CD4-positive, alpha-beta memory T cell (primary cell): ENCODE measurements at places on chromosomes 4 and X. TPM values are rescaled to one million over a fixed set of nuclear protein-coding genes. Genes with fewer than 3 reads are reported as not detected.
A peak's percentile ranks its signal among the peaks of the same experiment; 100 is the strongest.

ENPP6 gene
- total RNA-seq: not detected

GRCh38 chr4:78156520-78156919, 99.4 kb downstream of the FRAS1 start:
- H3K4me1 ChIP-seq: no peaks in the 10 kb centered on the region
- no peak overlapping the region for H3K4me3 ChIP-seq
- H3K27ac ChIP-seq: no peak overlapping the region
- DNase-seq: no peak
- H3K27me3 ChIP-seq: no peaks in the 10 kb centered on the region

GRCh38 chrX:7159149-7159861, 11.4 kb upstream of the PUDP start:
- H3K36me3 ChIP-seq: no peaks in the 10 kb centered on the region
- no peak overlapping the region for H3K27ac ChIP-seq
- H3K4me1 ChIP-seq: no peaks in the 10 kb centered on the region
- DNase-seq: no peak
- H3K27me3 ChIP-seq: no peaks in the 10 kb centered on the region

GRCh38 chr4:117691572-117692351, 342.5 kb upstream of the NDST3 start:
- no peaks in the 10 kb centered on the region for H3K36me3 ChIP-seq
- H3K27ac ChIP-seq: no peak overlapping the region
- no peaks in the 10 kb centered on the region for H3K4me1 ChIP-seq
- no peaks in the 10 kb centered on the region for H3K27me3 ChIP-seq
- H3K4me3 ChIP-seq: no peak overlapping the region

DNA sequence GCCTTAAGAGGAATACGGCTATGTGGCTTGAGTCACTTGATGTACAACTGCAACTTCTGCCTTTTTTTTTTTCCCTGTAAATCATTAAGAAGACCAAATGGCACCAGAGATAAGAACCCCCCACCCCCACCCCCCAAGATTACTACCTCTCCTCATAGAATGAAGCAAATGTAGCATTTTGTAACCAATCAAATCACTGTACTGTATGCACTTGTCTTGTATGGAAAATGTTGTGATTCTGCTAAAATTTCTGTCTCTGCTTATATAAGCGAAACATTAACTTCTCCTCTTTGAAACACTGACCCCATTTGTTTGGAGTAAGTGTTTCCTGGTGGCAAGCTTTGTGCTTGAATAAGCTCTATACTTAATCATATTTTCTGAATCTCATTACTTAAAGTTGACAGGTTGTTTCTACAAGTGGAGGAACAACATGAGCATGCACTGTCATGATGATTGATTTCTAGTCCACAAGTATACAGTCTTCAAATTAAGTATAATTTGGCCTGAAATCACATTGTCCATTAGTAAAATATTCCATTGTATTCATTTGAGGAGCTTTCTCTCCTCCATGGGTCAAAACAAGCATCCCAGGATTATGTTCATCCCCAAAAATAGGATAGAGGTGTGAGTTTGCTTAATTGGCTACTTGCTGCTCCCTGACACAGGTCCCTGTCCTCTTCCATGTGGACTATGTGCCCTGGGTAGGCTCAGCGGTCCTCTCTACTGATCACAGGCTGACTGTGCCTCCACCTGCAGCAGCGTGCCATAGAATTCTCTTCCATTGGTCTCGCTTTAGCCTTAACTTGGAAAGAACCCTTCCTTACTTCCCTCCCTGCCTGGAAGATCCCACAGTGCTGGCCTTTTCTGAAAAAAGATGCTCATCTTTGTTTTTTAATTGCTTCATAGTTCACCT, 104.0 kb upstream of the BMP2K start:
- H3K4me1 ChIP-seq: no peaks in the 10 kb centered on the region
- H3K27ac ChIP-seq: no peak overlapping the region
- no peaks in the 10 kb centered on the region for H3K36me3 ChIP-seq
- no peak overlapping the region for H3K4me3 ChIP-seq

DNA sequence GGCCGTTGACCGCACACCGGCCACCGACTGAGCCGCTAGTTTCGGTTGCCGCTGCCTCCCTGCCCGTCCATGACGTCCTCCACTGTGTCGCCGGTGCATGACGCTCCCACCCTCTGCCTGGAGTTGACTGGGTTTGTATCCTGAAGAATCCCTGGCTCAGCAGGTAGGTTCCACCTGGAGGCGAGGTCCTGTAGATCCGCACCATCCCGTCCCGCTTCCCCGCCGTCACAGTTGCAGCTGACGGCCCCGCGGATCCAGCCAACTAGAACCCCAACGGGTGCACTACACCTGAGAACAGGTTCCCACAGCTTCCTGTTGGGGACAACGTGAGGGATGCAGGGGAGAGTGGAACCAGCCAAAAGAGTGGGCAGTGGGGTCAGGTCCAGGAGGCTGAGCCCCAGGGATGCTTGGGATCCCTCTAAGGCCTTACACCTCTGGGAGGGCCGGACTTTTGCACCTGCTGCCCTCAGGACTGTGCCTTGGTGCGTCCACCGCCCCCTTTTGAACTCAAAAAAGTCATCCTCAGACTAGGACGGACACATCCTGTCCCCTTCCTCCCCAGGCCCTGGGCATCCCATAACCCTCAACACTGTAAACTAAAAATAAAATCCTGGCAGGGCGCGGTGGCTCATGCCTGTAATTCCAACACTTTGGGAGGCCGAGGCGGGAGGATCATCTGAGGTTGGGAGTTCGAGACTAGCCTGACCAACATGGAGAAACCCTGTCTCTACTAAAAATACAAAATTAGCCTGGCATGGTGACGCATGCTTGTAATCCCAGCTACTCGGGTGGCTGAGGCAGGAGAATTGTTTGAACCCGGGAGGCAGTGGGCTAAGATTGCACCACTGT, 1.1 kb upstream of the SLBP start:
- H3K27ac ChIP-seq: peak overlapping the region; percentile 92
- no peak for DNase-seq
- no peaks in the 10 kb centered on the region for H3K27me3 ChIP-seq

DNA sequence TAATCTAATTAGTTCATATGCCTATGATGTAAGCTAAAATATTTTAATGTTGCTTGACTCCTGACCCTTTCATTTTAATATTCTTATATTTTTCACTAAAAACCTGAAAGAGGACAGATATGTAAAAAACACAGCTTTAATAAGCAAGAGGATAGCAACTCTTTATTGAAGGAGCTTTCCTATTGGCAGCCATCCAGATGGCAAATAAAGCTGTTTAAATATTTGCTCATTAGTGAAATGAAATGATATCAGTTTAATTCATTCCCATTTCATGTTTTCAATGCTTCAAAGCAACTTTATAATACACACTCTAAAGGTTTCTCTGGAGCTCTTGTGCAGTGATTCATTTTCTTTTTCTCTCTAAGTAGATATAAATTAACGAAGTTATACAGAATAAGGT, 473.4 kb downstream of the PCDH7 start:
- H3K36me3 ChIP-seq: no peaks in the 10 kb centered on the region
- H3K27me3 ChIP-seq: no peaks in the 10 kb centered on the region
- H3K4me1 ChIP-seq: no peaks in the 10 kb centered on the region
- no peak overlapping the region for H3K27ac ChIP-seq
- H3K4me3 ChIP-seq: no peak overlapping the region

DNA sequence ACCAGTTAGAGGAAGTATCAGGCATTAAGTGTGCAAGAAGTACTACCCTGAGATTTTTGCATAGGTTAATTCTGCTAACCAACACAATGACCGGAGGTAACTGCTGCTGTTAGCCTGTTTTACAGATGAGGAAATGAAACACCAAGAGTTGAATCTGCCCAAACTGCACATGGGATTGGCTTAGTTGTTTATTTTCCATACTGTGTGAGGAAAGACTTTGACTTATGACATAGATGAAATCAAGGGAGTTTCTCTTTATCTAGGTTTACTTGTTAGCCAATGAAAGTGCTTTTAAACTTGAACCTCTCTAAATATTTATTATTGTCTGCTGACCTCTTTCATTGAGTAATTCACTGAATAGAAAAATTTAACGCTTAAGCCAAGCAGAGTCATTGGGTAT, 10.3 kb downstream of the GUCY1B1 start:
- no peaks in the 10 kb centered on the region for H3K36me3 ChIP-seq
- DNase-seq: no peak
- H3K27ac ChIP-seq: no peak overlapping the region
- no peak overlapping the region for H3K4me3 ChIP-seq
- no peaks in the 10 kb centered on the region for H3K4me1 ChIP-seq

- H3K4me1 ChIP-seq: no peaks in the 10 kb centered on the region
- H3K27me3 ChIP-seq: no peaks in the 10 kb centered on the region
- DNase-seq: peak; percentile 1
- no peak overlapping the region for H3K4me3 ChIP-seq
- no peak overlapping the region for H3K27ac ChIP-seq
- no peaks in the 10 kb centered on the region for H3K36me3 ChIP-seq
Measured at GRCh38 chr4:86043755-86044592, 315.9 kb downstream of the MAPK10 start.

- no peak overlapping the region for H3K27ac ChIP-seq
- no peaks in the 10 kb centered on the region for H3K27me3 ChIP-seq
- H3K4me3 ChIP-seq: no peak overlapping the region
Measured at GRCh38 chr4:152773339-152773738, 6.2 kb downstream of the TIGD4 start.

DNA sequence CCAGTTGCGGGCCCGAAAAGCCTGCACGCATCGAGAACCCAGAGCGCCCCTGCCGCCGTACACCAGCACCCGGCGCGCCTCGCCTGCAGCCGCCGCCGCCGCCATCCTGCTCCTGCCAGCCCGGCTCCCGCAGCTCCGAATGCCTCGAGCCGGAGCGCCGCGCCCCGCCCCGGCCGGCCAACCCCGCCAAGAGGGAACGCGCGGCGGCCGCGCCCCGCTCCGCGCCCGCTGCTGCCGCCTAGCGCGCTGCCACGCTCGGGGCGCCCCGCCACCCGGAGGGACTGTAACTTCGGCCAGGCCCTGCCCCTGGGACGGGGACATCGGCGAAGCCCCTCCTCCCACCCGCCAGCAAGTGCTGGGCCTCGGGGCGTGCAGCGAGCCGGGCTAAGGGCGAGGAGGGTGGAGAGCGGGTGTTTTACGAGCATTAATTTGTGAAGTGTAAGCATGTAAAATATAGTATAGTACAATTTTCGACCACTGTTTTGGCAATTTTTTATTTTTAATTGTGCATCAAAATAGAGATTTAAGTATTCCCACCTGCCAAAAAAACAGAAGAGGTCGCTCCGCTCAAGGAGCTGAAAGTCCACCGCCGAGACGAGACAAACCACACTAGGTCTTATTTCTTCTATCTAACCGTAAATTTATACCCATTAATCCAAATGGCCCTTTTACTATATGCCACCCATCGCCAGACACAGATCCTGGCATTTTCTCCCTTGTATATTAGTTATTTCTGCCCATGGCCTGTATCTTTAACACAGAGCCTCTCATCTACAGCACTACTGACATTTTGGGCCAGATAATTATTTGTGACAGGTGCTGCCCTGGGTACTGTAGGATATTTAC, at the start of gene QDPR:
Gene QDPR, minus strand, starts transcription at position 141 of the 846 bp plus-strand sequence. Its CDS starts 36 bp downstream, at position 105.
- H3K27me3 ChIP-seq: no peaks in the 10 kb centered on the region
- H3K4me1 ChIP-seq: peaks cover 28% of the 10 kb centered on the region
- no peaks in the 10 kb centered on the region for H3K36me3 ChIP-seq
- peak within 1 kb of the TSS; percentile 46 for H3K27ac ChIP-seq
